ENCODE measurements at places on chromosomes 3 and 15.
A peak's percentile ranks its signal among the peaks of the same experiment; 100 is the strongest.

- DNase-seq, result no peak
Observed at GRCh38 chr15:69510556-69510955, 57.9 kb downstream of the RPLP1 start.

GRCh38 chr3:124972457-124972856, 37.9 kb upstream of the MUC13 start:
- peak; percentile 79 for DNase-seq

DNA sequence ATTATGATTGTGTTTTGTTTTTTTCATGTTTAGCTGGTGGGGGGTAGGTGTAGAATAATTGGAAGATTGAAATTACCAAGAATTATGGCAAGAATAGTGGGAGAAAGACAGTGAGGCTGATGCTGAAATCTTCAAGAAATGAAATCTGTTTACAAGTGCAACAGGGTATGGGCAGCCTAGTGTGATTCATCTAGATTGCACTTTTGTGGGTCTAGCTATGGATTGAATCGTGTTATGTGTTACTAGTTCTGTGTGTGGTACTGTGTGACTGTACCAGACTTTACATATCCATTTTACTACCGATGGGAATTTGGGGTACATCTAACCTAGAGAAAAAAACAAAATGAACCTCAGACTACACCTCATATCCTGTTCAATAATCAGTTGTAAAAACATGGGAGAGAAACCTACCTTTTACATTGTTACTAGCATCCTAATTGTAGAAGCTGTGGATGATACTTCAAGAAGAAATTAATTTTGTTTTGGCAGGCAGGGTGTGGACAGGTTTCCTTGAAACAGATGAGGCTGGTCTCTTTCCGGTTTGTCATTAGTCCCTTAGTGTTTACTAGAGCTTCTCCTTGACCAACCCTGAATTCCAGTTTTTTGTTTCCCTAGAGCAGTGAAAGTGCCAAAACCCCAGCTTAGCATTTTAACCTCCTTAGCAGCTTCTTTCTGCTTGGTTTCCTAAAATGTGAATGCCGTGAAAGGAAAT, 47.9 kb downstream of the OPA1 start:
- DNase-seq, result no peak

DNA sequence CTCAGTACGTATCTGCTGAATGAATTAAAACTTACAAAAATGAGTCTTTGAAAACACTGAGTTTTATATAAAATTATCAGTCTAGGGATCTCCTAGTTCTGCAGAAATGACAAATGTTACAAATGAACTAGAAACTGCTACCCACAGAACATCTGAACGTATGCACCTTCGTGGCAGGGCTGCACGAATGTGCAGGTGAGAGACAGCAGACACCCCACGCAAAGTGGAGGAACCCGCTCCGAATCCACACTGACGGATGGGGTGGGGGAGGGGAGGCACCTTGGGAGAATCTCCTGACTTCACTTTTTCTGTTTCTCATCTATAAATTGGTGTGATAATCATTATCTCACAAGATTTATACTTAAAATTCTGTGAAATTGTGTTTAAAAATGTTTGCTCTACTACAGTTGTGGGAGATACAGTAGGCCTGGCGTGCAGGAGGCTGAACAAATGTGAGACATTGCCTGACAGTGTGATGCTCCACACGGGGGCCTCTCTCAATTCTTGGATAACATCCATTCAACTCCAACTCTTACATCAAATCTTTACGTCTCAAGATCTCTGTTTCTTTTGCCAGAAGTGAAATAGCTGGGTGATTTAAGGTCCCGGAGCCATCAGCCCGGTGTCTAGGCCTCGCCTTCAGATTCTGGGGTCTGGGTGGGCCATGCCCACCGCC, 86.9 kb downstream of the ATP10A start:
- no peak for DNase-seq

- no peak for DNase-seq
Observed at GRCh38 chr3:188788621-188789081, 383.1 kb upstream of the TPRG1 start.

Measured in LoVo (cell line).